CD4-positive, CD25-positive, alpha-beta regulatory T cell (primary cell): ENCODE measurements at places on chromosomes 2 and 18. TPM values are rescaled to one million over a fixed set of nuclear protein-coding genes. Genes with fewer than 3 reads are reported as not detected.

DNA sequence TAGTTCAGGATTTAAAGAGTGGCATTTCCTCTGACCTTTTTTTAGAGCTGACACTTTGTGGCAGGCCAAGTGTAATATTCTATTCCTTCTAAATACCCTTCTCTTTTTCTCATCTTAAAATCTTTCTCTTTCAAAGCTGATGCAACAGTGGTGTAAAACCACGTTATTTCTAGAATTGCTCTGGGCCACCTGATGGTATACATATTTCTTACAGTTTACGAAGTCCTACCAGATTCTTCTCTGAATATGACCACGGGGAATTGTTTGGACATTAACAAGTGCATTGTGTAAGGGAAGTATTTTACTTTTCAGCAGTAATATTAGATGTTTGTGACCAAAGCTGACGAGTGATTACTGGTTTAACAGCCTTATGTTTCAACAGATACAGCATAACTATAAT, 109.9 kb downstream of the PTPRM start:
- DNase-seq = no peak
- no peaks in the 10 kb centered on the region for H3K4me1 ChIP-seq
- no peaks in the 10 kb centered on the region for H3K36me3 ChIP-seq
- no peak overlapping the region for H3K27ac ChIP-seq

- no peak for DNase-seq
- no peaks in the 10 kb centered on the region for H3K4me1 ChIP-seq
- H3K27me3 ChIP-seq = no peaks in the 10 kb centered on the region
- H3K27ac ChIP-seq = no peak overlapping the region
- H3K36me3 ChIP-seq = no peaks in the 10 kb centered on the region
Measured at GRCh38 chr2:125643585-125643984, 1012.4 kb upstream of the GYPC start.

The PDE11A gene
- polyA plus RNA-seq = not detected

- H3K4me3 ChIP-seq = no peak overlapping the region
- H3K4me1 ChIP-seq = no peaks in the 10 kb centered on the region
- DNase-seq = no peak
- no peak overlapping the region for H3K27ac ChIP-seq
- H3K27me3 ChIP-seq = peaks cover 11% of the 10 kb centered on the region
Measured at GRCh38 chr2:36800381-36800780, 103.9 kb downstream of the VIT start.

DNA sequence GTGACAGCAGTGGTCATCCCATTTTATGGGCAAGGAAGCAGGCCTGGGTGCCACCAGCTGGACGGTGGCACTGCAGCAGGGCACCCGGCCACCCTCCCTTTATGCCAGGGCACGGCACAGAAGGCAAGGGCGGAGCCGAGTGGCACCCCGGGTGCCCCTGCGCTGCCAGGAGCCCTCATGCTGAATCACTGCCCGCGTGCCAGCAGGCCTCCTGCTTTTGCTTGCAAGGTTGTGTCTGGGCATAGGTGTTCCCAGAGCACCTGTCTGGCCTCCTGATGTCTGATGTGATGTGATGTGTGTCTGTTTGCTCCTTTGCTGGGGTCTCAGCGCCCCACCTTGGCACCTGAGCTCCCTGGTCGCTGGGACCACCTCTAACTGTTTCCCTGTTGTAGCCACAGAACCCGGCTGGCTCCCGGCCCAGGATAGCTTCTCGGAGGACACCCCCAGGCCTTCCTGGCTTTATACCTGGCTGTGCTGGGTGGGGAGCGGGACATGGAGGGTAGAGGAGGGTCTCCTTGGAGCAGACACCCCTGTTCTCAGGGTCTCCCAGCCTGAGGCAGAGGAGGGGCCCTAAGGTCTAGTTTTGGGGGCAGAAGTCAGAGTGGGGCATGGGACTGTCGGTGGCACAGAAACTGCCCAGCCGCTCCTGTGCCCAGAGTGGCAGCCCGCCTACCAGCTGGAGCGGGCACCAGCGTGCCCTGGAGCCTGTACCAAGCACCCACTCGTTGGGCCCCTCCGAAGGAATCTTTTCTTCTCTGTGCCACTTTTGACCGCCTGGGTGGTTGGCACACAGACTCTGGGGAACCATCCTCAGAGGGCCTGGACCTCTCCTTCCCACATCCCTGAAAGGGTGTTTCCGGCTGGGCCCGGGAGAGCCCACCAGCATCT, 3.6 kb downstream of the GPC1 start:
- no peak for DNase-seq
- H3K27me3 ChIP-seq = peaks cover 9% of the 10 kb centered on the region
- H3K4me1 ChIP-seq = peaks cover 20% of the 10 kb centered on the region
- no peak overlapping the region for H3K4me3 ChIP-seq
- H3K27ac ChIP-seq = no peak overlapping the region
- no peaks in the 10 kb centered on the region for H3K36me3 ChIP-seq

DNA sequence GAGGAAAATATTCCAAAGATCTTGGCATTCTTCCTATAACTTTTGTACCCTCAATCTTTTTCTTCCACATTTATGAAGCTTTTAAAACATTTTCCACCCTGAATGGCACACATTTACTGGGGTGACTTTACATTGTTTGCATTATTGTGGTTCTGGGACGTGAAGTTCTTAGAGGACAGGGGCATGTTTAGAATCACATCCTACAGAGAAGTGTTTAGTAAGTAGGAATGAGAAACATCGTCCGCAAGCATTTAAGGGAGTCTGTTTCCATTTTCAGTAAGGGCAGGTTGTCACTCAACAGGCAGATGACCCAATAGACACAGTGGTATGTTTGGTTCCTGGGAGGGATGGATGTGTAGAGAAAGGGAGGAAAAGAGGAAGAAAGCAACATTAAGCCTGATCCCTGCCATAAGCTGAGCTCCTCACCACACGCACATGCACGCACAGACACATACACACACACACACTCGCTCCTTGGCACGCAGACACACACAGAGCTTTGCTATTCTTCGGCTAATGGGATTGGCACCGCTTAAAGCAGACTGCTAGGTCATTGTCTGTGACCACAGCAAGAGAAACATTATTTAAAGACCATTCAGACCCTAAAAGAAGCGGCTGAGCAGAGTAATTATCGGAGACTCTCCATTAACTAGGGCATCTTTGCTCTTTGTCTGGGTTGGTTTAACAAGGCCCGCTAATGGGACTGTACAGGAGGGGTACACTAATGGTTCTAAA, 14.2 kb upstream of the PLEKHM3 start:
- no peak for DNase-seq
- no peaks in the 10 kb centered on the region for H3K36me3 ChIP-seq
- no peaks in the 10 kb centered on the region for H3K4me1 ChIP-seq
- H3K27ac ChIP-seq = no peak overlapping the region

The SPDYA gene
- 0.25 TPM for polyA plus RNA-seq

DNA sequence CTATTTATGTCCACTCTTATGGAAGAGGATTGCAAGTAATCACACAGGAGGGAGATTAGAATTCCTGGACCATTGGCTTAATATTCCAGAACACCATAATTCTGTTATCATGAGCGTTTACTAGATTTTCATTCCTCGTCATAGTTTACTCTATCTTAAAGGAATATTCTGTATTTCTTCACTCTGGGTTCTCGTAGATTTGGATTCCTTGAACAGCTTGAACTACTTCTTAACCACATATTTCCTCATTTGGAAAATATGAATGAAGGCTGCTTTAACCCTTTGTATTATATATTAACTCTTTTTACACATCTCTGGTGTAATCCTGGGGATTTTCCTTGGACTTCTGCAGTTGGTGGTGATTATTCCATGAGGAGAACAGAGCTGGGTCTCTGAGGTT, 46.3 kb upstream of the CCBE1 start:
- H3K4me3 ChIP-seq = no peak overlapping the region
- no peaks in the 10 kb centered on the region for H3K36me3 ChIP-seq
- no peak for DNase-seq

GRCh38 chr18:61765097-61765496, 127.7 kb downstream of the RNF152 start:
- H3K27me3 ChIP-seq = no peaks in the 10 kb centered on the region
- no peaks in the 10 kb centered on the region for H3K36me3 ChIP-seq
- H3K4me1 ChIP-seq = no peaks in the 10 kb centered on the region
- no peak overlapping the region for H3K4me3 ChIP-seq
- H3K27ac ChIP-seq = no peak overlapping the region

GRCh38 chr2:70861777-70862625, 26.4 kb upstream of the CD207 start:
- H3K27me3 ChIP-seq = peaks cover 15% of the 10 kb centered on the region
- peaks cover 3% of the 10 kb centered on the region for H3K4me1 ChIP-seq
- DNase-seq = peak; percentile 47
- H3K4me3 ChIP-seq = no peak overlapping the region

DNA sequence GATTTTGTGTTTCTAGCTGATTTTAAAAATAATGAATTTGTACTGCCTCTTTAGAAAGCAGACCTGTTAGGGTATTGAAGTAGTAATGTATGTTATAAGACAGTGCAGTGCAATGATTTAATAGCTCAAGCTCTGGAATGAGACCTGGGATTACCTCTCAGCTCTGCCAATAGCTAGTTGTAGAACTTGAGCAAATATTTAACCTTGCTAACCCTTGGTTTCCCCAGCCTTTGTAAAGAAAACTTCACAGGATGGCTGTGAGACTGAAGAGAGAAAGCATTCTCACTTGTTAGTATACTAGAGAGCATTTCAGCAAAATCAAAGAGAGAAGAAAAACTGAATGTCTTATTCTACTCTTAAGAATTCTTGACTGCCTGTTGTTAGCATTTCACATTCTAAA, 293.9 kb downstream of the KIAA1328 start:
- H3K27me3 ChIP-seq = no peaks in the 10 kb centered on the region
- no peak for DNase-seq
- H3K4me3 ChIP-seq = no peak overlapping the region
- H3K36me3 ChIP-seq = no peaks in the 10 kb centered on the region
- H3K4me1 ChIP-seq = no peaks in the 10 kb centered on the region

DNA sequence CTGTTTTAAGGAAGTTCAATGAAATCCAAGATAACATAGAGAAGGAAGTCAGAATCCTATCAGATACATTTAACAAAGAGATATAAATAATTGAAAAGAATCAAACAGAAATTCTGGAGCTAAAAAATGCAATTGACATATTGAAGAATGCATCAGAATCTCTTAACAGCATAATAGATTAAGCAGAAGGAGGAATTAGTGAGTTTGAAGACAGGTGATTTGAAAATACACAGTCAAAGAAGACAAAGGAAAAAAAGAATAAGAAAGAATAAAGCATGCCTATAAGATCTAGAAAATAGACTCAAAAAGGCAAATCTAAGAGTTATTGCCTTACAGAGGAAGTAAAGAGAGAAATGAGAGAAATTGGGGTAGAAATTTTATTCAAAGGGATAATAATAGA, 204.1 kb downstream of the SS18 start:
- H3K4me3 ChIP-seq = no peak overlapping the region
- H3K36me3 ChIP-seq = no peaks in the 10 kb centered on the region
- no peak overlapping the region for H3K27ac ChIP-seq
- DNase-seq = no peak

DNA sequence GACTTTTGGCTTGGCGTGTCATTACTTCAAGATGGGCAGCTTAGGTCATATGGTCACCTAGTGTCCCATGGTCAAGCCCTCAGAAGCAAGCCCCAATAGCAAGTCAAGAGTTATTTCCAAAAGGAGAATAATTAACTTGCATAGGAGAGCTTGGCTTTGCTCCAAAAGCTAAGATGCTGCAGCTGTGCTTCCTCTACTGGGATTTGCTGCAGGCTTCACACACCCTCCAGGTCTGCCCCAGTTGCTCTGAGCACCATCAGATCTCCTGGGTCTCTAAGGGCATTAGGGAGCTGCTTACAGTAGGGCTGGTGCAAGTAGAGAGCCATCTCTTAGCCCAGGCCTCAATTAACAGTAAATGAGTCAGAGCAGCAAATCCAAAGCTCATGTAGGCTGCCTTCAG, 46.6 kb downstream of the THUMPD2 start:
- H3K4me1 ChIP-seq = peaks cover 3% of the 10 kb centered on the region
- H3K4me3 ChIP-seq = no peak overlapping the region
- H3K27ac ChIP-seq = no peak overlapping the region
- DNase-seq = no peak
- no peaks in the 10 kb centered on the region for H3K27me3 ChIP-seq
- peaks cover 22% of the 10 kb centered on the region for H3K36me3 ChIP-seq

DNA sequence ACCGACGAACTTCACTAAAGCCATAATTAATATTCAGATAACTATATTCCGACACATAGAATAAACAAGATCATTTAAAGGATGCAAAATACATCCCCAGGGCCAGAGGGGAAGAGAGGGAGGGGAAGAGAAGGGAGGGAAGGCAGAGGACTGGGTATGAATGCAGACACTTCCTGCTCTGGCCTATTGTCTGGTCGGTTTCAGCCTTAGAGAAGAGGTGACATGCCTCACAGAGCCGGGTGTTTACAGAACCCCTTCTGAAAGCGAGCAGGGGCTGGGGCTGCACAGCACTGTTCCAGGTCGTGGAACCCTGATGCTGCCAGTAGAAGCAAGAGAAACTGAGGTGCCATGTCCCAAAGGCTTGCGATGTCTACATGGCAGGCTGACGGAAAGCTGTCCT, 31.0 kb downstream of the CELF4 start:
- H3K4me3 ChIP-seq = no peak overlapping the region
- H3K36me3 ChIP-seq = no peaks in the 10 kb centered on the region
- H3K27ac ChIP-seq = no peak overlapping the region
- H3K4me1 ChIP-seq = no peaks in the 10 kb centered on the region

- no peak overlapping the region for H3K4me3 ChIP-seq
- H3K27me3 ChIP-seq = no peaks in the 10 kb centered on the region
- peaks cover 3% of the 10 kb centered on the region for H3K4me1 ChIP-seq
- H3K27ac ChIP-seq = no peak overlapping the region
Measured at GRCh38 chr18:79429785-79430281, 34.1 kb downstream of the NFATC1 start.
